Vagina (tissue), 2 donors: ENCODE measurements at places on chromosomes 1 and 21. TPM values are rescaled to one million over a fixed set of nuclear protein-coding genes. Genes with fewer than 3 reads are reported as not detected.

Gene HHAT
- total RNA-seq, result 11.8 TPM

Gene CTSK
- 67.3 TPM for total RNA-seq

Gene RNF187
- total RNA-seq, result 36.8 TPM

Gene KRTAP12-2
- not detected for total RNA-seq

Gene KIF26B
- total RNA-seq, result 0.49 TPM

Gene SLC25A44
- total RNA-seq, result 14.0 TPM

Gene RORC
- total RNA-seq, result 8.1 TPM

Gene ADAMTS1
- total RNA-seq, result 241 TPM

Gene PHC2
- 97.2 TPM for total RNA-seq

Gene HES4
- 34.6 TPM for total RNA-seq

Gene NCMAP
- 0.25 TPM for total RNA-seq

Gene NPHP4
- 11.3 TPM for total RNA-seq

Gene TNFRSF9
- not detected for total RNA-seq

Gene FAM76A
- 16.7 TPM for total RNA-seq

Gene C8A
- not detected for total RNA-seq

DNA sequence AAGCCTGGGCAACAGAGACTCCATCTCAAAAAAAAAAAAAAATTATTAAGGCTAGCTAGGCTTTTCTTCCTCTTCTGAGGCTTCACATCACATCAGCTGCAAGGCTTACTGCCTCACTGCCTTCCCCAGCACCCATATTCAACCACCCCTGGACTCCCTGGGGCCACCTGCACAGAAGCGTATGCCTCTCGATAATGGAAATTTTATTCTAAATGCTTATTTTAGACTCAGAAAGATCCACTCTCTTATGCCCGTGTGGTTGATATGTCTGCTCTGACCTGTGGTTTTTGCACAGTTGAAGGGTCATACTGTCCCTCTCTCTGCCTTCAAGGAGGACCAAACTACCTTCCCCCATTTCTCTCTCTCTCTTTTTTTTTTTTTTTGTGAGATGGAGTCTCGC, 1.5 kb upstream of the FCRLA start:
- DNase-seq, result no peak

GRCh38 chr1:116690849-116691406, 23.4 kb upstream of the IGSF3 start:
- no peak for DNase-seq

DNA sequence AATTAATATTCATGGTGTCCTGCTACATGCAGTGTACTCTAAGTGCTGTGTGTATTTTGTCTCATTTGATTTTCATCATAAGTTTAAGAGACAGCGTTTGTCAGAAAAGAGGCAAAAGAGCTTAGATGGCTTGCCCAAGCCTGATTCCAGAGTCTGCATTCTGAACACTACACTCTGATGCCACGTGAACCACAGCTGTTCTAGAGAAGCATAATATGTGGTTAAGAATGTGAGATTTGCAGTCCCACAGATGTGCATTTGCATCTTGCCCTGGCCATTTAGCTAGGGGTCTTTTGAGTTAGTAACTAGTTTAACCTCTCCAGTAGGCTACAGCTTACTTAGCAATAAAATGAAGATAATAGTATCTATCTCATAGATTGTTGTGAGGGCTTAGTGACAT, 9.2 kb upstream of the GADD45A start:
- DNase-seq, result no peak

DNA sequence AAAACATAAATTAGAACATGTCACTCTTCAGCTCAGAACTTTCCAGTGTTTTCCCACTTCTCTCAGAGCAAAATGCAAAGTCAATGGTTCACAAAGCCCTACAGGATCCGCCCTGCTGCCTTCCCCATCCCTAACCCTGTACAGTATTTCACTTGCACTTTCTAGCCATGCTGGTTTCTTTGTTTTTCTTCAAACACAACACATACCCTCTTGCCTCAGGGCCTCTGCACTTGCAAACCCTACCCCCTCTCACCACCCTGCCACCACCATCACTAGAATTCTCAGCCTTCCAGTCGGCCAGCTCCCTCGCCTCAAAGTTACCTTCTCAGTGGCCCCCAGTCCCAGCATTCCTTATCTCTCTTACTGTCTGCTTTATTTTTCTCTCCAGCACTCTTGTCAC, 17.6 kb downstream of the TEX35 start:
- DNase-seq, result no peak

- DNase-seq, result no peak
Measured at GRCh38 chr1:161928056-161928455, 95.6 kb downstream of the OLFML2B start.

DNA sequence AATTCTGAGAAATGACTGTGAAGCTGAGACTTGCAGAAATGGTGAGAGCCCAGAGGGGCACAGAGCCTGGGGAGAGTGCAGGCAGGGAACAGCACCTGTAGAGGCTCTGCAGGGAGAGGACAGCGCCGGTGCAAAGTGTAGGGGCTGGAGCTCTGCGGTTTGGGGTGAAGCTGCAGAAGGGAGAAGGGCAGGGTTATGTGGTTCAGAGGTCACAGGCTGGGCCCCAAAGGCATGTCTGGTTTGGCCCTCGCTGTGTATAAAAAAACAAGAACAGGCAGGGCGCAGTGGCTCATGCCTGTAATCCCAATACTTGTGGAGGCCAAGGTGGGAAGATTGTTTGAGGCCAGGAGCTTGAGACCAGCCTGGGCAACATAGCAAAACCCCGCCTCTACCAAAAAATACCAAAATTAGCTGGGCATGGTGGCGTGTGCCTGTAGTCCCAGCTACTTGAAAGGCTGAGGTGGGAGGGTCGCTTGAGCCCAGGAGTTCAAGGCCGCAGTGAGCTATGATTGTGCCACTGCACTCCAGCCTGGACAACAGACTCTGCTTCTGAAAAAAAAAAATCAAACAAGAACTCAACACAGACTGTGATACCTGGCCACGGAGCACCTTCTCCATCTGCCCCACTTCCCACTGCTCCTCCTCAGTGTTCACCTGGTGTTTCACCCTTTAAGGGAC, 29.1 kb downstream of the SERINC2 start:
- no peak for DNase-seq

- no peak for DNase-seq
Measured at GRCh38 chr1:29525941-29526340, 289.6 kb downstream of the PTPRU start.

DNA sequence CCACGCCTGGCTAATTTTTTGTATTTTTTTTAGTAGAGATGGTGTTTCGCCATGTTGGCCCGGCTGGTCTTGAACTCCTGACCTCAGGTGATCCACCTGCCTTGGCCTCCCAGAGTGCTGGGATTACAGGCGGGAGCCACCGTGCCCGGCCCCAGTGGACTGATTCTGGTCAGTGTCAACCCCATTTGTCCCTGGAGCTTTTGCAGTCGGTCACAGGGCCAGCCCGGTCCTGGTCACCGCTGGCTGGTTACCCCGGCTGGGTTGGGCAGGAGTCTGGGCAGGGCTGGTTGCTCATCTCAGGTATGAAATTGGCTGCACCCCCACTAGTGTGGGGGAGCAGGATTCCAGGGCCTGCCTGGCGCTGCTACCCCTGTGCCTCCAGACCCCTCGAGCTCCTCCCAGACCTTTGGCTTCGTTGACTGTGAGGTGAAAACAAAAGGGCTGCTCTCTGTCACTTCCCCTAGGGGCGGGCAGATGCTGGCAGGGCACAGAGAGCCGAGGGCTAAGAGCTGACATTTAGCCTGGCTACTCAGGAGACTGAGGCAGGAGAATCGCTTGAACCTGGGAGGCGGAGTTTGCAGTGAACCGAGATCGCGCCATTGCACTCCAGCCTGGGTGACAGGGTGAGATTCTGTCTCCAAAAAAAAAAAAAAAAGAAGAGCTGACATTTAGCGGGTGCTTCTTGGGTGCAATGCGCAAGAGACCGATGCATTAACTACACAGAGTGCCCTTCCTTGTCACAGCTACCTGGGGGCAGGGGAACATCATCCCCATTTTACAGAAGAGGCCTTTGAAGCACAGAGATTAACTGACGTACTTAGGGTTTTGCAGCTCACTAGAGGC, 10.6 kb downstream of the TNFRSF1B start:
- DNase-seq, result no peak

GRCh38 chr1:36740446-36740845, 257.7 kb upstream of the CSF3R start:
- no peak for DNase-seq

GRCh38 chr21:44012474-44013379, 618 bp downstream of the TRAPPC10 start:
- no peak for DNase-seq

DNA sequence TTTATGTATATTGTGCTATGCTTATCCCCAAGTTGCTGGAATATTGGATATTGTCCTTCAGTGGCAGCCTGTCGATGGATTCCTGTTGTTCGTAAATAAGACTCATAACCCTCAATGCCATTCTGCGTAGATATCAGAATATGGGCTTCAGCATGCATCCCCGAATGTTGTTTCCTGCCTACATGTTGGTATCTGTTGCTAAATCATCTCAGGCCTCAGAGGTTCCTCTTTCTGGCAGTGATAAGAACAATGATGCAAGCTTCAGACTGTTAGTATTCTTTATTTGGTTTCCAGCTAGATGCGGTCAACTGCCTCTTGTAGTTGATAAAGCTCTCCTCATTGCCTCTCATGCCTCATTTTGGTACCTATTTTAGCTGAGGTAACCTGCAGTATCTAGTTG, 2082.6 kb downstream of the MRPL39 start:
- no peak for DNase-seq

GRCh38 chr1:33089457-33089856, 8.5 kb downstream of the AZIN2 start:
- no peak for DNase-seq

DNA sequence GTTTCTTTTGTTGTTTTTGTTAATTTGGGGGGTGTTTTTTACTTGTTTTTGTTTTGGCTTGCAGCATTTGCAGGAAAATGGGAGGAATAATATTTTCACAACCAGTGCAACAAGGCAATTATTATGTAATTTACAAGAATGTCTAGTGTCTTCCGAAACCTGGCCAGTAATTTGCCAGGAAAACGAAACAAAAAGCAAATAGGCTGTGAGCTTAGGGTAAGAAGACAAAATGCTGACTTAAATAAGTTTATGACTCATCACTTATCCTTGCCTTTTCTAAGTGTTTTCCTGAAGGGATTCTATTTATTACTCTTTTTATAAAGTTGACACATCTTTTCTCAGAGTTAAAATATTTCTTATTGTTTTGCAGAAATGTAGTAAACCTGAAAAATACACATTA, 49.8 kb downstream of the KCNT2 start:
- no peak for DNase-seq

- DNase-seq, result no peak
Measured at GRCh38 chr1:94727846-94728715, 92.1 kb upstream of the SLC44A3 start.

DNA sequence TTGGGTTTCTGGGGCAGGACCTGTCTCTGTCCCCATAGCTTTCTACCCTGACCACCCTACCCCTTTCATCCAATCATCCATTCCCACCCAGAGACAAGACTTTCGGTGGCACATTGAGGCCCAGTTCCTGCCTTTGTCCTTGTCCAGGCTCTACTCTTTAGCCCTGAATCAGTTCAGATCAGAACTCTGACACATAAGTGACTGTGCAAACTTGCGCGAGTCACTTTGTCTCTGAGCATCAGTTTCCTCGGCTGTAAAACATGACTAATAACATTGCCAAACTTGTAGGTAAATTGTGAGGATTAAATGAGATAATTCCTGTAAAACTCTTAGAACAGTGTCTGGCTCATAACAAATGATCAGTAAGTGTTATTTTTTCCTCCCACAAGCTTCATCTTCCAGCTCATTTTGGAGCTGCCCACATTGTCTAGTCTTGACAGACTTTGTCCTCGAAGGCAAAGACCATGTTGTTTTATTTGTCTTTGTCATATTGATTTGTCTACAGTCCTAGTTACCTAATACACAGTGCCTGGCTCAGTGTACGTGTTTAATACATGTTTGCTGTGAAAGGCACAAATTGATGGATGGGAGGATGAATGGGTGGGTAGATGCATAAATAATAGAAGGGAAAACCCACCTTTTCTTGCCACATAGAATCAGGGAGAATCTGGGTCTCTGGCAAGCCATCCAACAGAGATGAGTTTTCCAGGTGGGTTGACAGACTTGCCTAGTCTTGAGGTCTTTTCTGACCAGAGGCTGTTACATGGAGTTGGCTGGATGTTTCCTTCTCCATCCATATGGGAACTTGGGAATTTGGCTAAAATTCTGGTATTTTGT, 262.9 kb downstream of the OMA1 start:
- DNase-seq, result no peak

DNA sequence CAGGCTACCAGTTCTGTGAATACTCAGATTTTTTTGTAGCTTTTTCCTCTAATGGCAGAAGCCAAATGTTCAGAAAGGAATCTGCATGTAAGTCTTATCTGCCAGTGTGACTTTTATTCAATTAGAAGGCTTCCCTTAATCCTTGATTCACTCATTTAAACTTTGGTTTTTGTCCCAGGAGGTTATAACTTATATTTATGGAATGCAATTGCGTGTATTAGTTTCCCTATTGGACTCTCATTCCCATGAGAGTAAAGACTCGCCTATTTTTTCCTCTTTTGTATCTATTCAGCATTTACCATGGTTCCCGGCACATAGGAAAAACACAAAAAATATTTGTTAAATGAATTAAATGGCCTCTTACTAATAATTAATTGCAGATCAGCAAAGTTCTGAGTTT, 3.5 kb downstream of the NTMT2 start:
- DNase-seq, result no peak

DNA sequence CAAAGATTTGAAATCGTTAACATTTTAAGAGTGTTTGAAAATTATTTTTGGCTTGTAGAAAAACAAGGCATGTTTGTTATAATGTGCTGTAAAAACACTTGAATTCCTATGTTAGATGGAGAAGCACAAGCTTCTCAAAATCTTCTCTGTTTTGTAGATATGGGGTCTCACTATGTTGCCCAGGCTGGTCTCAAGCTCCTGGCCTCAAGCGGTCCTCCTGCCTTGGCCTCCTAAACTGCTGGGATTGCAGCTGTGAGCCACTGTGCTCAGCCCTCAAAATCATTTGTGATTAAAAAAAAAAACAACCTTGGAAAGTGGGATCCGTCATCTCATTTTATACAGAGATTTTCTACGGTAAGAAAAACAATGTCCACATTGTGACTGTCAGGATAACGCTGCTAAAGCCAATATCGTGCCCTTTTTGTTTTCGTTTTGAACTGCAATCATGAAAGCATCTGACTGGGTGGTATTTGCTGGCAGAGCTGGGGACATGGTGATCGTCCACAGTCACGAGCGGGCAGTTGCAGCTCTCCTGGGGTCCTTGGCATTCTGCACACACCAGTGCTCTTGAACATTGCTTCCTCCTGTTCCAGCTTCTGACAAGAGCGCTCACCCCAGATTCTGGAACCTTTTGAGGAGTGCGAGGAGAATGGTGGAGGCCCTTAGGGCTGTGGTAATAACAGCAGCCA, 112.5 kb downstream of the PGBD5 start:
- no peak for DNase-seq

DNA sequence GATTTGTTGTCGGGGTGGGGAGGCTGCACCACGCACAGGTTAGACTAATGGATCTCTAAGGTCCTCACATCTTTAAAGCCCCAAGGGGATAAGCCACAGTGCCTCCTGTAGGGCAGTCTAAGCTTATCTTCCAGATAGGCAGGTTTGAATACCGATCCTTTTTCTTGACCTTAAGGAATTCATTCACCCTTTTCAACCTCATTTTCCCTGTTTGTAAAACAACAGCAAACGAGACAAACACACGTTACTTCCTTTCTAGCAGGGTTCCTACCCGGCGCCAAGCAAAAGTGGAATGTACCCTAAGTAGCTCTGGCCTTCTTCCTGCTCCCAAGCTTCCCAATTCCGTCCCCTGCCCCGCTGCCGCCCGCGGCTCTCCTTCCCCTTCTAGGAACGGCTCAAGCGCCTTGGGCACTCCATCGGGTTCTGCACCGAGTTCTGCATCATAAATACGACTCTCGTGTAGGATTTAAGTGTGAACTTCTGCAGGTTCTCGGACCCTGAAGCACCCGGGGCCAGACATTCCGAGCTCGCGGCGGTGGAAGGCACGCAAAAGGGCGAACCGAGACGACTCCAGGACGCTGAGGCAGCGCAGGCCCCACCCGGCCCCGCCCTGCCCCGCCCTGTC, 548 bp upstream of the CDC20 start:
- DNase-seq, result no peak
